ENCODE measurements at places on chromosomes 7 and 10.

GRCh38 chr7:122768827-122769226 is 66.1 kb upstream of the RNF148 start:
- no peak for DNase-seq

DNA sequence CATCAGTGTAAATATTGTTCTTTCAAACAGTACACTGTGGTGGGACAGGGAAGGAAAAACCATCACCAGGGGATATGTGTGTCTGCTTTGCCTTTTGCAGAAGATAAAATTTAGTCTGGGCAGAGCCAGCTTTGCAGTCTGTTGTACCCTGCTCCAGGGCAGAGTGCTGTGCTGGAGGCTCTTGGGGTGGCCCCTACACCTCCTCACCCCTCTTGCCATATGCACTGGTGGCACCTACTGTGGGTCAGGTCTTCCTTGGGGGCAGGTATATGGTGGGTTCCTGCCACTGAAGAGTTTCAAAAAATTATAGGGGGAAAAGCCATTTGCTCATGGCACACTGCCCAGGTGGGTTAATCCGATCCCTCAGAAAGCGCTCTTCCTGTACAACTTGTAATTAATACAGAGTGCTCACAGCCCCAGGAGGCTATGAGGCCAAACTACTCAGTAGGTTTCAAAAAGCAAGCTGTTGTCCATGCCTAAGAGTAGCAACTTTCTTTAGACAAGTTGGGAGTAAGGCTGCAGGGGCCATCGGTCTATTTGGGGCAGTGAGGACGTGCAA is 112.7 kb upstream of the BMPER start:
- no peak for DNase-seq

DNA sequence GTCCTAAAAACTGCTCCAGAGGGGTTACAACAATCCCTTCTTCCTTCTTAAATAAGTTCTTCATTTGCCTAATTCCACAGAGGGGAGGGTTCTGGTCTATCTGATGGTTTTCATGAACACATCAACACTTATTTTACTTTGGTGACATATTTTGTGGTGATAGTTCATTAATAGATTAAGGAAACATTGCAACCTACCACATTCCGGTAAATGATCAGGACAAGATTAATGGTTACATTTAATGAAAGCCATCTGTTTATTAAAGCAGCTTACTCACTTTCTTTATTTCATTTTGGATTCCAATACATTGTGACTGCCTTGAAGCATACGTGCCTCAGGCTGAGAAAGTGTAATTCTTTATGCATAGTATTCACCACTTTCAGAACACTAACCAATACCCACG is 101.0 kb downstream of the SKIDA1 start:
- DNase-seq = no peak

DNA sequence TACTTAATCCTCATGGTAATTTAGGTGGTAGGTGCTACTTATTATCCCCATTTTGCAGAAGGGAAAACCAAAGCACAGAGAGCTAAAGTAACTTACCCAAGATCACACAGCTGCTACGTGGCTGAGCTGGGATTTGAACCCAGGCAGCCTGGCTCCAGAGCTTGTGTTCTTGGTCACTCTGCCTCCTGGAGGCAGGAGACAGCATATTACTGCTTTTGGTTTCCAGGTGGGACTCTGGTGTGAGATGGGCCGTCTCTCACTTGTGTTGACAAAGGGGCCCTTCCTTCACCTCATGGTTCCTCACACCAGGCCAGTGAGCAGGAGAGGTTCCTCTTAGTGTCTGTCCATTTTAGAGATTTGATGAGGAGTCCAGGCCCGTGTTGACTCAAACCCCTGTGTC is 79.8 kb upstream of the PPIF start:
- no peak for DNase-seq

GRCh38 chr10:61115897-61116296 is 171.9 kb upstream of the RHOBTB1 start:
- no peak for DNase-seq

DNA sequence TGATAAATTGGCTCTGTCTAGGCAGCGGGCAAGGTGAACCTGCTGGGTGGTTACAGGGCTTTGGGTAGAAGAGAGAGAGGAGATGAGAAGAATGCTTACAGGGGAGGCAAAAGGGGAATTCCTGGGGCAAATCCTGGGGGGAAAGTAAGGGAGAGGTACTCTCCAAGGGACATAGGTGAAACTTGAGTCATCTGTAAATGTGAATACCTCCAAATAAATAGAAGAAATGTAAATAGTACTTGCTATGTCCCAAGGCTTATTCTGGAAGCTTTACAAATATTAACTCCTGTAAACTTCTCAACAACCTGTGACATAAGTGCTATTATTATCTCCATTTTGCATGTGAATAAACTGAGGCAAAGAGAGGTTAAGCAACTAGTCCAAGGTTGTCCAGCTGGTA is 57.7 kb upstream of the CDK13 start:
- DNase-seq = no peak

DNA sequence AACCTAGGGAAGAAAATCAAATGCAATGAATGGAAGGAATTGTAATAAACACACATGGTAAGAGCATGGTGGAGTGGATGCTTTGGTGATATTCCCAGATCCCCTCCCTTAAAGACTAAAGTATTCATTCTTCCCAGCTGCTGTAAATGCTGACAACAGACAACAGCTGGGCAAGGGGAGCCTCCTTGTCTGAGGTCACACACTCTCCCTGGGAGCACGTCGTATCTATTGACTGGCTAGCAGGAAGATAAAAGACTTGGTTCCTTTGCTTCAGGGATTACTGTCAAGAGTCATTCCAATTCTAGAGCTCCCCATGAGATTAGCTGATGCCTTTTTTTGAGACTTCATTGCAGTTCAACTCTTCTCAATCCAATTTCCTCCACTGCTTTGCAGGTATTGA is 443.5 kb upstream of the ETV1 start:
- DNase-seq = no peak

GRCh38 chr7:2526659-2527504 is 7.3 kb downstream of the LFNG start:
- no peak for DNase-seq

DNA sequence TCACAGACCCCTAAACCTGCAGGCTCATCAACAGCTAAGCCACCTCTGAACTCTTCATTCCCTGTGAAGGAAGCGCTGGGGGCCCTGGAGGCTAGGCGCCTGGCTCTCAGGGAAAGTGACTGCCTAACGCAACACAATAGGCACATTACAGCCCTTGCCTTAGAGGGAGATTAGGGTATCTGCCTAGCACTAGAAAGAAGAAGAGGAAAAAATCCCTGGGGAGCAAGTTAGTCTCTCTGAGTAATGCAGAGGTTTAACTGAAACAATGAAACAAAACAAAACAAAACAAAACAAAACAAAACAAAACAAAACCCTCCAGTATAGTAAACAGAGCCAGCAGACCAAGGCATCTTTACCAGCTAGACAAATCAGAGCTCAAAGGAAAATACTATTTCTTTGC is 2.6 kb downstream of the ZNF777 start:
- DNase-seq = no peak

DNA sequence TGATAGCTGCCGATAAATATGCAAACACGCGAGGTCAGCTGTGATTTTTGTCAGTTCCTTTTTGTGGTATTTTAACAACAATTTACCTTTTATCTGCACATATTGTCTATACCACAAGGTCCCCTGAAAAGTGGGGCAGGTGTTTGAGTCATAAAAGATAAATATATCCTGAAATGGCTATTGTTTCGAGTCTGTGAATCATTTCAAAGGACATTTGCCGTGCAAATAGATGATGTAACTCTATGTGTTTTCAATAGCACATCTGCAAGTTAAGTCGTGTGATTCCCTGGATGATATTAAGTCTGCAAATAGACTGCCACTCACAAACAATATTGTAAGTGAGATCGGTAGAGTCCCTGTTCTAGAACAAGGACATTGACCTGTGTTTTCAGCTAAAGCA is 193.0 kb upstream of the PITRM1 start:
- DNase-seq = no peak

GRCh38 chr10:121426307-121426706 is 171.9 kb downstream of the FGFR2 start:
- no peak for DNase-seq

- no peak for DNase-seq
These were observed 47.7 kb upstream of the ATRNL1 start for GRCh38 chr10:115045499-115045898.

GRCh38 chr10:111081595-111081994 is 4.8 kb downstream of the ADRA2A start:
- no peak for DNase-seq

DNA sequence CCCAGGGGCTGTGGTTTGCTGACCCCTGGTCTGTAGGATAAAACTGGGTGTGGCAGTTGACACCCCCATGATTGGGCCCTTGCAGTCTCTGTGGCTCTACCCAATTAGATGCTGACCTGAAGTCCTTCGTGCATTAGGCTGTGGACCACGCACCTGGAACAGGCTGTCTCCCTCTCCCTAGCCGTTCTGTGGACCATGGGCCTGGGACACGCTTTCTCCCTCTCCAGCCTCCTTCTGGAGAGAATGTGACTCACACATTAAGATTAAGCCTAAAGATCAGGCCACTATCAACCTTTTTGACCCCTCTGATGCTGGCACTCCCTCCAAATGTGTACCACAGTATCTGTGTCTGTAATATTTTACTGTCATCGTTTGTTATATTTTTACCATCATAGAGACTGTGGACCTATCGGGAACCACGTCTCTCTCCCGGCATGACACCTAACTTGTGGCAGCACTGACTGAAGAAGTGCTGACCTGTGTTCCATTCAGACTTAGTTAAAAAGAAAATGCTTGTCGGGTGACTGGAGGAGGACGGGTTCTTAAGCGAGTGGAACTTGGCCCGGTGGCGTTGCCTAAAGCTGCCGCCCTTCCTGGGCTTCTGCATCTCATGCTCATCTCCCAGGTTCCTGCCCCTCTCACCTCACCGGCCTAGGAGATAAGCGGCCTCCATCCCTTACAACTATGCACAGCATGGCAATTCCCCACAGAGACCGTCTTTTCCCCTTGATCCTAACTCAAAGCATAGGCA is 92.8 kb downstream of the WDR37 start:
- no peak for DNase-seq

DNA sequence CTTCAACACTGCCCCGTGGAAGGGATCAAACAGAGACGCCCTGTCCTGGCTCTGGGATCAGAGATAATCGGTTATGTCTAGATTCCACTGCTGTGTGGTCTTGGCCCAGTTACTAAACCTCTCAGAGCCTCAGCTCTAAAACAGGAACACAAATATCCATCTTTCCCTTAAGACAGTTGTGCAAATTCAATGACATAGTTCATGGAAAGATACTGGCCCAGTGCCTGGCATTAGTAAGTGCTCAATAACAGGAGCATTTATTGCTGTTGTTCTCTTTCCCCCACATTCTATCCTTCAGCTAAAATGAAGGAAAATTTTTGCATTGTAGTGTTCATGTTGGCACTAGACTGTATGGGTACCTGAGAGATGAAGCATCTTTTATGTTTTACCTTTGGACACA is 58.6 kb downstream of the TACC2 start:
- DNase-seq = no peak

GRCh38 chr7:98713165-98713810 is 96.2 kb downstream of the NPTX2 start:
- no peak for DNase-seq

- DNase-seq = no peak
These were observed 214.5 kb downstream of the NSUN6 start for GRCh38 chr10:18436902-18437301.

DNA sequence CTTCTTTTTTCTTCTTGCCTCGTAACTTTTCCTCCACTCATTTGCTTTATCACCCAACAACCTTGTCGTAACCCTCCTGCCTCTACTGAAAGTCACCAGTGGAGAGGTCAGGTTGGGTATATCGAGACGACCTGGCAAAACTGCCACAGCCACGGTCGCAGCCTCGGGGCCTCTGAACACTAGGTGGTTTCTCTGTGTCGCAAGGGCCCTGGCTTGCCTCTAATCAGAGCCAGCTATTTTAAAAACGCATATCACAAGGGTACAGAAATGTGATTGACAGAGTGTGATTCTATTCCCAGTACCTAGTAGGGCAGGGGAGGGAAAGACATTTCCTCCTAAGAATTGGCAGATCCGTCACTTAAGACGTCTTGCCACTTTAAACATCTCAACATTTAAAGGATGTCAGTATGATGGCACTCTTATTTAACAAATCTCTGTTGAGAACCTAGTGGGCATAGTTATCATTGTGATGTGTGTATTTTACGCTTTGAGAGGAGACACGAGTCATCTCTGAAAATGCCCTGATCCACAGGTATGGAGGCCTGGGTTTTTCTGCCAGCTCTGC is 197.5 kb downstream of the ARHGAP21 start:
- DNase-seq = no peak

DNA sequence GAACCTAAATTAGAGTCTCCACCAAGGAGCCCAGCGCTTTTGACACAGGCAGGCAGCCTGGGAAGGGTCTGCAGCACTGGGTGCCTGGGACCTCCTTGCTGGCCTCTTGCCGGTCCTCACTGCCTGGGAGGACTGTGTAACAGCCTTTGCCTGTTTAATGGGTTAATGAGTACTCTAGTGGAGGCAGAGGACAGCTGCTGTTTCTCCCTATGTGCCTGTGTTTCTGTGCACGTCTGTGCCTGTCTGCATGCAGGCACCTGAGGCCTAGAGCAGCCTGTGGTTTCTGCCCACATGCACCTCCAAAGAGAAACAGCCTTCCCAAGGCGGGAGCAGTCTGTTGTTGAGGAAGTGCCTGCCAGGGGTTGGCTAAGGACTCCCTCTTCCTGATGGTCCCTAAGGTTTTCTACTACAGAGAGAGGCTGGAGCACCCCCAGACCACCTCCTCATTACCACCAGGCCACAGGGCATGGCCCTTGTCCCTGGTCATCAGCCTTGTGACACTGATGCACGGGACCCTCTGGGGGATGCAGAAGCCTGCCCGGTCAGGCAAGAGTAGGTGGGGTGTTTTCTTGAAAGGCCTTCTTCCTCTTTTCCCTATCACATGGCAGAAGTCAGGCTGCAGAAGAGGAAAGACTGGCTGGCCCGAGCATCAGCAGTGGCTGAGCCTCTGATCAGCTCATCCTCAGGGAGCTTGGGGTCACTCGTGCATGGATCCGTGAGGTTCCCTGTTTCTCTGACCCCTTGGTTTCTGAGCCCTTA is 14.2 kb downstream of the SLC29A3 start:
- DNase-seq = no peak

DNA sequence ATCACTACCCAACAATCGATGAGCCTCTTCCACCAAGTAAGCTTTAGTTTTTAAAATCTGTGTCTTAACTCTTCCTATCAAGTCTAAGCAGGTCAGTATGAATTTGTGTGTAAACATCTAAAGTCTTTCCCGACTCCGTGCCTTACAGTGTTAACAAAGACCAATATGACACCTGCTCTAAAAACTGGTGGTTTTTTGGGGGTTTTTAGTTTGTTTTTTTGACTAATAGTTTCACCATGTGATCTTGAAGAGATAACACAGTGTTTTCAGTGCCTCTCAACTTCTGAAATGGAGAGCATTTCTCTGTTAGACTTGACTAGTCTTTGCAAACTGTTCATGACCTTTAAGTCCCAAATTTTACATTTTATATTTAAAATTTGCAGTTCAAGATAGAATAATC is 132.0 kb upstream of the STK17A start:
- DNase-seq = no peak

Data from stimulated activated CD8-positive, alpha-beta memory T cell treated with anti-CD3 and anti-CD28 coated beads, Interleukin-4, amount 100 ng/mL, for 48 hours (primary cell).